ENCODE measurements at places on chromosomes 12 and 14.

DNA sequence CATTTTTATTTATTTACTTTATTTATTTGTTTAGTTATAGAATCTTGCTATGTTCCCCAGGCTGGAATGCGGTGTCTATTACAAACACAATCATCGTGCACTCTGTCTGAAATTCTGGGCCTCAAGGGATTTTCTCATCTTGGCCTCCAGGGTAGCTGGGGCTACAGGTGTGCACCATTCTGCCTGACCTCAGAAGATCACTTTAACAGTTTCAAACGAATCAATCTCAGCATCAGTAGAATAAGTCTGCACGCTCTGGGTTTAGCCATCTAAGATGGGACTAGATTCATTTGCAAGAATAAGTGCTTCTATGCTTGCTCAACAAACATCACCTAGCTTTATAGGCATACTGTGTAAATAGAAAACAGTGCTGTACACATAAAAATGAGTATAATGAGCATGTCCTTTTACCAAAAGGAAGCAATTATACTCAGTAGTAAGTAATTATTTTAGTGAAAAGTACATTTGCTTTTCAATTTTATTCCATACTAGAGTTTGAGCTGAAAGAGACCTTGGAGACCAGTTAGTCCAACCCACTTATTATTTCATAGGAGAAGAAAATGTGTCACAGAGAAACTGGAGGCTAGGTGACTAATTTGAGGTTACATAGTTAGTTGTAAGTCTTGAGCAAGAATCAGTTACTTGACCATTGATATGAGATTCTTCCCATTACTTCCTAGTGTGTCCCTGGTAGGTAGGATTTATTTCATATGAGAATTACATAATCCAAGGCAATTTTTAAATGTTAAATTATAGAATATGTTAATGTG is 456.5 kb upstream of the LMO3 start:
- ATAC-seq, result no peak

GRCh38 chr12:2336409-2336829 is 283.6 kb downstream of the CACNA1C start:
- peak; percentile 66 for ATAC-seq

- ATAC-seq, result no peak
Observed at GRCh38 chr12:123398550-123399254, 14.8 kb downstream of the KMT5A start.

- peak; percentile 62 for ATAC-seq
Observed at GRCh38 chr12:116319898-116320621, 42.6 kb upstream of the MED13L start.

GRCh38 chr14:85531587-85532373 is 1.8 kb downstream of the FLRT2 start:
- no peak for ATAC-seq

DNA sequence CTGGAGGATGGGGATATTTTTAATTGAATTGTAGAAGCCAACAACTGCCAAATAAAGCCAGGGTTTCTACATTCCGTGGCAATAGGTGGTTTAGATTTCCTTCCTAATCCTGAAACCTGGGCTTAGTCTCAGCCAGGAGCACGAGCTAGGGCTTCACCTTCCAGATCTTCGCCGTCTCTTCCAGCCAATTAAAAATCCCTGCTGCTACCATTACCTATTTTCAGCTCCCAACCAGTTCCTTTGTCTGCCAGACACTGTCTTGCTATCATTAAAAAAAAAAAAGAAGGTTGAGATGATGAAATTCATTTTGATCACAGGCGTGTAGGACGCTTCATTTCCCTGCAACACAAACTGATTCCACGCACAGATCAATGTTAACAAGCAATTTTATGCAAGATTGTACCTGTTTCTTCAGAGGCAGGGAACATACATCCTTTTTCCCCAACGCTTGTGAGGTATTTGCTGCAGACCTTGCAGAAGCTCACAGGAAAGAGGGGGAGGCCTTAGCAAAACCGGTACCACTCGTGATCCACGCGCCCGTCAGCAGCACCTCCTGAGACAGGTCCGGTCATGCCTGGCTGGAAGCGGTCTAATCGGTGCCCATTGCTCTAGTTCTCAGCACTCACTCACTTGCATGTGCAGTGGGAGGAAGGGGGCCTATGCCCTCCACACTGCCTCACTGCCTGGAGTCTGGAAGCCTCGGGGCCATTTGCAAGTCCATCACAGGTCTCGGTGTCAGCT is 65.1 kb downstream of the SLC6A12 start:
- no peak for ATAC-seq

DNA sequence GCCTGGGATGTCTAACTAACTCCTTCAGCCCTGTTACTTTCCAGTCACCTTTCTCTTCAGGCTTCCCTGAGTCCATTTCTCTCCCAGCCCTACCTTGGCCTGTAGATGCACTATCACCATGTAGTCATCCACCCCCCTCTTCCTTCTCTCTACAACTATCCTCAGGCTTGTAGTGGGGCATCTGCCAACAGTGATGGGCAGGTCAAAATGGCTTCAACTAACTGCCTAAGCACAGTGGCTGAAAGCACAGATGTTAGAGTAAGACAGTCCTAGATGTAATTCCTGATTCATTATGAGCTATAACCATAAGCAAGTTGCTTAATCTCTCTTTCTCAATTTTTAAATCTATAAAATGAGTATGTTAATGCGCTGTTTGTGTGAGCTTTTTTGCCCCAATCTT is 133.6 kb upstream of the NAV3 start:
- ATAC-seq, result no peak

DNA sequence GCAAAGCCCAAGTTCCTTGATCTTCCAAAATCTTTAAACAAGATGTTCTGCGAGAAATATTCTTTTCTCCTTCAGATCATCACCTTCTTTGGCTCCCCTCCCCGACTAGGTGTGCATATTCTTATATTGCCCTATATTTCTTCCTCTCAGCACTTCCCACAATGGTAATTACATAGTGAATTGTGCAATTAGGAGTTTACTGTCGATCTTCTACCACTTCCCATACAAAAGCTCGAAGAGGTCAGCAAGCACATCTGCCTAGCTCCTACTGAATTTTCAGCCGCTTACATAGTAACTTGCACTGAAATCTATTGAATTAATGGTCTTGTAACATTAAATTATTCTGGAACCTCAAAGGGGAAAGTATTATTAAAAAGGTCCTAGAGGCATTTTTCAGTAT is 16.7 kb downstream of the OSBPL8 start:
- ATAC-seq, result no peak

DNA sequence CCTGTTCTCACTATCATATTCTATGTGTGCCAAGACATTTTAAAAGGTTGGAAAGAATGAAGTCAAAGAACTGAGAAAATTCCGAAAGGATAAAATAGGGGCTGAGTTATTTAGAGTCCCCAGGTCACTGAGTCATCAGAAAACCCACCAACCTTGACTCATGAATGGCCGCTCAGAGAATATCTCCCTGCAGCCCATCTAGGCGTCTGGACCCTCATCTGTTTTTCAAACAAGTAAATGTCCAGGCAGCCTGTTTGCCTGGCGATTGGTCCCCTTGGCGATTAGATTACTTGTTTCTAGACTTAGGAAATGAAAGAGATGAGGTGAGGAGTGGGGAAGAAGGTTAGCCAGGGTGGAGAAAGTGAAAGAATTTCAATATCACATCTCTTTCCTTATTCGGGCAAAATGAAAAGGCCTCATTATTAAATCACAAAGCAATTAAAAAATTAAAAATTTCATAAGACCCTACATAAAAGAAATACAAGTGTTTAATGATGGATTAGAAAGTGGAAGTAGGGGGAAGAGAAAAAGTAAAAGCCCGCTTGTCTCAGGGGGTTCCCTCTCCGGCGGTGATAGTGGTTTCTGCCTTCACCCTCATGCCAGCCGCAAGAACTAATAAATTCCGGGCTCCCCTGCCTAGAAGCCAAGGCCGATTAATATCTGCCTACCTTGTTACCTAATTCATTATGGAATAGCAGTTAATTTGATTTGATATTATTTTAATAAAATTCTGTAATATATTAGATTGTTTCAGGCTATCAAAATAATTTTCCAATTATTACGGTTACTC is 415.9 kb downstream of the BCL11B start:
- no peak for ATAC-seq

DNA sequence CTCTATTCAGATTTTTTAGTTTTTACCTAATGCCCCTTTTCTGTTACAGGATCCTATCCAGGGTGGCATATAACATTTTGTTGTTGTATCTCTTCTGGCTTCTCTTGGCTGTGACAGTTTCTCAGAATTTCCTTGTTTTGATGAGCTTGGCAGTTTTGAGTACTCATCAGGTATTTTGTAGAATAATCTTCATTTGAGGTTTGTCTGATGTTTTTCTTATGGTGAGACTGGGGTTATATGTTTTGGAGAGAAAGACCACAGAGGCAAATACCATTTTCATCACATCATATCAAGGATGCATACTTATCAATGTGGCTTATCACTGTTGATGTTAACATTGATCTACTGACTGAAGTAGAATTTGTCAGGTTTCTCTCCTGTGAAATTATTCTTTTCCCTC is 14.0 kb upstream of the LYZ start:
- no peak for ATAC-seq

- ATAC-seq, result no peak
Observed at GRCh38 chr14:103112400-103113243, 10.6 kb upstream of the TNFAIP2 start.

DNA sequence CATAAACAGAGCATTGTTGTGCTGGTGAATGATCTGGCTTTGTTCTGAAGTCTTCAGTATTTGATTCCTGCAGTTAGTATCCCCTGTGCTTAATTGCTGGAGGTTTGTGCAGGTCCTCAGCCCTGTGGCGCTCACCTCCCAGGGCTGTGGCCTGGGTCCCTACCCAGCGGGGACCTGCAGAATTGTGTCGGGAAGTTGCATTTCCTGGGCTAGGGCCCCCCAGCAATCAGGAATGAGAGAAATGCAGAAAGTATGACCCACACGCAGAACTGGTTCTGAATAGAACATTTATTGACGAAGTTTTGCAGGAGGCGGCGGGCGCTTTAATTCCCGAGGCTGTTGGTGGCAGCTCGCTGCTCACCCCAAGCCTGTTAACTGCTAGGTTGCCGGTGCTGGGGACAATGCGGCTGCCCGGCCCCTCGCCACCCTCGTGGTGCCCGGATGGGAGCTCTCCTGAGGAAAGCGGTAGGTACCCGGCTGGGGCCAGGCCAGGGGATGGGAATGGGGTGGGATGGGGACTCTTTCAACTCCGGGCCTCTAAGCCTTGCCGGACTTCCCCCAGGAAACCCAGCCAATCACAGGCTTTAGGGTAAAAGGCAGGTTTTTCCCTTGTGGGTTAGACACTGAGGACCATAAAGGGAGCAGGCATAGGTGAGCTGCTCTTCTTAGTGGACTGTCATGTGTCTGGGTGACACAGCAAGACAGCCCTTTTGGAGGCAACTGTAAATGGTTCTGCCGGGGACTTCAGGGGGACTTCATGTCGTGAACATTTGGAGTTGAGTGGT is 11.6 kb downstream of the PLEKHG3 start:
- no peak for ATAC-seq

All from stimulated activated memory B cell treated with anti-CD40 and anti-IgM and Interleukin-4, amounts not matched to agents 10 μg/mL and 1 μg/mL and 100 μg/mL, for 72 hours (primary cell).